Skin of body (tissue), 3 donors: ENCODE measurements at places on chromosomes 7 and 10. TPM values are rescaled to one million over a fixed set of nuclear protein-coding genes. Genes with fewer than 3 reads are reported as not detected.

GRCh38 chr7:55405856-55406541 is 40.9 kb downstream of the LANCL2 start:
- no peak for DNase-seq

- no peak for DNase-seq
Observed at GRCh38 chr10:86666538-86666937, 1.8 kb upstream of the LDB3 start.

DNA sequence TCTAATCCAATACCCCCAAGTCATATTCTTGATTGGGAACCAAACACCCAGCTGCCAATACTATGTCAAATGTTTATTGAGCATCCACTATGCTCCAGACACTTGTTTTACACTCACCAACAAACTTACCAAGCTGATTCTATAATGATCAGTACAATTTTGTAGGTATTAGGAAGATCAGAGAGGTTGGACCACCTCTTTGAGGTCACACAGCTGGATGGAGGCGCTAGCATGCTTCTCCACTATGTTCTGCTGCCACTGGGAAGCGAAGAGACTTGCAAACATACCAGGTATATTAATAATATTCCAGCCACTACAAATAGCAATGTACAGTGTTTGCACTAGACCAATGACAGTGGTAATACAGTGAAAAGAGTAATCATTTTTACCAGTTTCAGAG is 25.6 kb upstream of the SEPHS1 start:
- no peak for DNase-seq

DNA sequence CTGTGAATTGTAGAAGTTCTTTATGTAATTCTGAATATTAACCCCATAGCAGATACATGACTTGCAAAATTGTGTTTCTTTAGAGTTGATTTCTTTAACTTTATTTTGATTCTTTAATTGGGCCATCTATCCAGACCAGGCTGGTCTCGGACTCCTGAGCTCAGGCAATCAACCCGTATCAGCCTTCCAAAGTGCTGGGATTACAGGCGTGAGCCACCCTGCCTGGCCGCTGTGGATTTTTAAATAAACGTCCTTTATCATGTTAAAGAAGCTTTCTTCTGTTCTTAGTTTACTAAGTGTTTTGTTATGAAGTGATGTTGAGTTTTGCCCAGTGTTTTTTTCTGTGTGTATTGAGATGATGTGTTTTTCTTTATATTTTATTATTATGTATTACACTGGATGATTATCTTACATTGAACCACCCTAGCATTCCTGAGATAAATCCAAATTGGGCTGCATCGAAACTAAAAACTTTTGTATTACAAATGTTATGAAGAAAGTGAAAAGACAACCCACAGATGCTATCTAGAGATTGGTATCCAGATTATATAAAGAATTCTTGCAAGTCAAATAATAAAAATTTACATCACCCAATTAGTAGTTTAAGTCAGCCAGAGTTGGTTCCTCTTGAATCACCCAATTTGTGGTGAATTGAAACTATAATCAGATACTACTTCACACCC is 118.1 kb downstream of the TPST1 start:
- no peak for DNase-seq

DNA sequence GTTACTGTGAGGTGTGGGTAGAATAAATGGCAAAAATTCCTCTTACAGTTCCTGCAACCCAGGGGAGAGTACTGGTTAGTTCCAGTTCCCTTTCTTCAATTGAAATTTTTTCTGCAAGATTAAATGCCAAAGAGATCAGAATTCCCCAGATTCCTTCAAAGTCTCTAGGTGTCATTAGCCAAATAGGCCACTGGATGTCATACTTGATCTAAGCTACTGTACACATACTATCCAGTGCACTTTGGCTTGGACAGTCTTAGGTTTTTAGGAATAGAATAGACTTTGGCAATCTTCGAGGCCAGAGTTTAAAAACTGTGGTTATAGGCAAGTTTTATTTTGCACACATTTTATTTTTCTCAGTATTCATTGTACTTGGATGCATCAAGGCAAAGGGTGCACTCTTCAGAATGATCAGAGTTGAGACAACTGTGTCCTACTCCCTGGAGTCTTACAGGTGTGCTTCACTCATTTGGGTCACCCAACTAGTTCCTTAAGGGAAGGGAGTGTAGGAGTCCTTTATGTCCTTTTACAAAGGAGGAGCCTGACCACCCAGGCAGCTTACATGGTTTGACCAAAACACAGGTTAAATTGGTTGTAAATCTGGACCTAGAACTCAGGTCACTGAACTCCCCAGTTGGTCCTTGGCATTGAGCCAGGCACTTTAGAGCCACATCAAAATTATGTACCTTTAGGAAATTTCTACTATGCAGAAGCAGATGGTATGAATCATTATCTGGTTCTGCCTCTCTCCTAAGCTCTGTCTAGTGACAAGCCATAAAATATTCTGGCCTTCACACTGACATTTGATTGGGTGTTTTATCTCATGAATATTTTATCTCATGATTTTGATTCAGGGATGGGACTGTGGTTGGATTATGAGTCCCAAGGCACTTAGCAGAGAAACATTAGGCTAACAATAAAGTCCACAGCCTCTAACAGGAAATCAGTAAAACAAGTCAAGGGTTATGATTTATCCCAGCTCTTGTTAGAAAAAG is 49.5 kb downstream of the ASAH2B start:
- no peak for DNase-seq

- DNase-seq: no peak
Observed at GRCh38 chr7:6130007-6130587, 98.9 kb downstream of the ANKRD61 start.

DNA sequence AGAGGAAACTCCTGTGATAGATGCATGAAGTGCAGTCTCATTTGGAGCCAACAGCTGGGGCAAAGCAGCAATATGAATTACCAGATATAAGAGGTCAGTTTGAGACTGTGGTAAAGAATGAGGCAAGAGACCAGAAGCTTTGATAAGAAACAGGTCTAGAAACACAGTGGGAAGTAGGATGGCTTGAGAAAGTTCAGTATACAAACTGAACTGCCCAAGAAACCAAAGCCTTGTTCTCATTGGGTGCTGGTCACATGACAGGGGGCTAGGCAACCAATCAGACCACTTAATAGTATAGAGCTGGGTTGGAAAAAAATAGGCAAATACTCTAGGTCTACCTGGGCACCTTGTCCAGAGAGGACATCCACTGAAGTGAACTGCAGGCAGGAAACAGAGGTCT is 46.2 kb upstream of the PLCE1 start:
- no peak for DNase-seq

- DNase-seq: no peak
Observed at GRCh38 chr10:391847-392704, 256.8 kb downstream of the ZMYND11 start.

GRCh38 chr10:125160856-125161706 is 718 bp upstream of the CTBP2 start:
- peak; percentile 84 for DNase-seq

DNA sequence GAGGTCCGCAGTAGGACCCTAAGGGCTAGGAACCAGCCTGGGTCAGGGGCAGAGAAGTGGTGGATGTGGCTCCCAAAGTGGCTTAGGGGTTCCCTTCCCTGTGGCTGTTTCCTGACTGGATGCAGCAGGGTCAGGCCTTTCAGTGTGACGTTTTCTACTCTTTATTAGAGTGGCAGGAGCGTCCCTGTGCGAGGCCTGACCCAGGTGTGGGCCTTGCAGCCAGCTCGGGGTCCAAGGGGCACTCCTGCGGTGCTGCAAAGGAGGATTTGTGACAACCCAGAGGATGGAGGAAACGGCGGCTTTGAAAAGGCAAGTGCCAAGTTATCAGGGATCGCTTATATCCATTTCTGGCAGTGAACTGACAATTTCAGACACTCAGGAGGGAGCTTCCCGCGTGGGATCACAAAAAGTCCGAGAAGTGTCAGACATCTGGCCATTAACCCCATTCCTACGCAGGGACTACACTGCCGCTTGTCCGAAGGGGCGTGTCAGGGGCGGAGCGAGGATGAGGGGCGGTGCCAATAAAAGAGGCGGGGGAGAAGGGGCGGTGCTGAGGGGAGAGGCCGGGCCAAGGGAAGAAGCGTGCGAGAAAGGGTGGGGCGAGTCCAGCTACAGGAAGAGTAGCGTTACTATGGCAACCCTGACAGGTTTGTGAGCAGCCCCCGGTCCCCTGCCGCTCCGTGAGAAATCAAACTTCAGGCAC is 98.8 kb upstream of the ZNF722 start:
- no peak for DNase-seq

DNA sequence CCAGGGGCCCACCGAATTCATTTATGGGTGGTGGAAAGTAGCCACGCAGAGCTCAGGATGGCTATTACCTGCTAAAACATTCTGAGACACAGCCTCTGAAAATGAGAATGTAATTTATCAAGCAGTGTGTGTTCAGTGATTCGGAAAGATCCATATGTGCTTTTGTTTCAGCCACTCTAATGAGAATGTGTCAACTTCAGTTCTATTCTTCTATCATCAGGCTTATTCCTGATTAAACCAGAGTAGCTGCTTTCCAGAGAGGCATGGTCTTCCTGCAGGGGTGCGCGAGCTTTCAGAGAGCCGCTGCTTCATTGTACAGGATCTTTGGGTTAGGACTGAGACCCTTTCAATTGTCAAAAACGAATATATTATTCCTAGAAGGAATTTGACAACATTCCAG is 167.6 kb downstream of the OTUD1 start:
- no peak for DNase-seq

DNA sequence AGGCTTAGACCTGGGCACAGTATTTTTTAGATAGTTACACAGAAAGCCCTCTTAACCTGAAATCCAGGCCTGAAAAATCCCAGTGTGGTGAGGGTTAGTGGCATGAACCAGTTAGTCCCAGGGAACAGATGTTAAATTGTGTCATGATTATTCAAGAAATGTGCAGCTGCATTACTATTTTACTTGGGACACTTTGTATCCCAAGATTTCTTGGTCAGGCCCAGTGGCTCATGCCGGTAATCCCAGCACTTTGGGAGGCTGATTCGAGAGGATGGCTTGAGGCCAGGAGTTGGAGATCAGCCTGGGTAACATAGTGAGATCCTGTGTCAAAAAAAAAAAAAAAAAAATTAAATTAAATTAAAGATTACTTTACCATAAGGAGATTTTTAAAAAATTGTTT is 36.0 kb upstream of the OTUD1 start:
- DNase-seq: no peak

DNA sequence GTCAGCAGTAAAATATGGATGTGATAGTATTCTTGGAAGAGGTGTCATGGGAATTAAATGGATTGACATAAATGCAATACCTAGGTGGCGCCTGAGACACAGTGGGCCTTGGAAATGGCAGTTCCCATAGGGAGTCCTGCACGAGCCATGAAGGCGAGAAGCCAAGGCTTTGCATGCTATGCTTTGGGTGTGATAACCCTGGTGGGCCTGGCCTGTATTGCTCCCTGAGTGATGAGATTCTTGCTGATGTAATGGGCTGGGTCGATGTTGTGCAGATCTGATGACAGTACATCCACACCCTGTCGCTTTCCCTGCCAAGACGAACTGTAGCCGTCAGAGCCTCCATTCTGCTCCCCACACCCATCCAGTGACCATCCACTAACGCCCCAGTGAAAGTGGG is 46.4 kb downstream of the CREB5 start:
- peak; percentile 49 for DNase-seq

- DNase-seq: no peak
Observed at GRCh38 chr10:1570416-1571051, 166.8 kb downstream of the ADARB2 start.

DNA sequence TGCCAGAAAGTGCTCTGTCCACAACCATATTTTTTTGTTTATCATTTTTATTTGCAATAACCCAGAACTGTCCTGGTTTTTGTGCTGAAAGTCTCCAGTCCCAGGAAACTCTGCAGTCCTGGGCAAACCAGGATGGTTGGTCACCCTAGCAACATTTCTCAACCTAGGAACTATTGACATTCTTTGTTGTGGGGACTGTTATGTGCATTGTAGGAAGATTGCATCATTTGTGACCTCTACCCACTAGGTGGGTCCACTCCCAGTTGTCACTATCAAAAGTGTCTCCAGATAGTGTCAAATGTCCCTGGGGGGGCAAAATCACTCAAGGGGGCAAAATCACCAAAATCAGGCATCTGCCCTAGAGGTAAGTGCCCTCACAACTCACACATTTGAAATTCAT is 14.0 kb upstream of the SRI start:
- DNase-seq: no peak

GRCh38 chr7:103690242-103690974 is 244.4 kb upstream of the SLC26A5 start:
- no peak for DNase-seq

- DNase-seq: no peak
Observed at GRCh38 chr10:12960334-12960898, 41.1 kb downstream of the CCDC3 start.

GRCh38 chr10:64733980-64734379 is 1212.8 kb downstream of the REEP3 start:
- DNase-seq: no peak

- no peak for DNase-seq
Observed at GRCh38 chr10:126895214-126895781, 9.9 kb upstream of the DOCK1 start.

GRCh38 chr10:116720668-116721546 is 21.5 kb downstream of the HSPA12A start:
- DNase-seq: no peak

The SPDYE6 gene
- not detected for total RNA-seq

The HOXA1 gene
- total RNA-seq: 0.59 TPM

The FAM237B gene
- not detected for total RNA-seq

The NEUROD6 gene
- 0.30 TPM for total RNA-seq

The TMEM130 gene
- 1.3 TPM for total RNA-seq

The CYP2C18 gene
- total RNA-seq: 3.0 TPM

The DPP6 gene
- 2.0 TPM for total RNA-seq

The LRIT1 gene
- total RNA-seq: not detected

The MOGAT3 gene
- not detected for total RNA-seq

The EPDR1 gene
- 11.4 TPM for total RNA-seq

The PRR15 gene
- 0.20 TPM for total RNA-seq

The TRIM50 gene
- 0.20 TPM for total RNA-seq

The NXPH1 gene
- total RNA-seq: 0.10 TPM

The CRCP gene
- total RNA-seq: 28.2 TPM

The HSPA14 gene
- total RNA-seq: 11.8 TPM

The NPY4R gene
- 0.10 TPM for total RNA-seq
